ENCODE measurements at places on chromosomes 11 and 22. TPM values are rescaled to one million over a fixed set of nuclear protein-coding genes. Genes with fewer than 3 reads are reported as not detected.
A peak's percentile ranks its signal among the peaks of the same experiment; 100 is the strongest.

- H3K27ac ChIP-seq: no peak overlapping the region
- no peaks in the 10 kb centered on the region for H3K36me3 ChIP-seq
- H3K27me3 ChIP-seq: no peaks in the 10 kb centered on the region
- peaks cover 23% of the 10 kb centered on the region for H3K4me1 ChIP-seq
- DNase-seq: no peak
These were observed 16.1 kb downstream of the PKNOX2 start for GRCh38 chr11:125180413-125181305.

The MGAT3 gene
- total RNA-seq: 0.55 TPM

DNA sequence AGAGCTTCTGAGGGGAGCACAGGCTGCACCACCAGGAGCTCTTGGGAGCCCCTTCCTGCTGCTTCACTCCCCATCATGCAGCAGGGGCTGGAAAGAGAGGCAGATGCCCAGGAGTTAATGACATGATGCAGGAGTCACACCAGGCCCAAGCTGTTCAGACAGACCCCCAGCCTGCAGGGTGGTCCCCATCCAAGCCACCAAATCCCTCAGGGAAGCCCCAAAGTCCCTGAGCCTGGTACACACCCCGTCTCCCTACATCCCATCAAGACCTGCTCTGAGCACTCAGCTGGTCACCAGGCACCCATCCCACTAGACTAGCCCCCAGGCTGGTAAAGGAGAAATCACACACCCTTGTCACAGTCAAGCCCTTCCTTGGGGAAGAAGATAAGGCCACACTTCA, 11.3 kb downstream of the CYB561A3 start:
- DNase-seq: no peak
- H3K27ac ChIP-seq: no peak overlapping the region
- no peaks in the 10 kb centered on the region for H3K4me1 ChIP-seq
- H3K27me3 ChIP-seq: no peaks in the 10 kb centered on the region

DNA sequence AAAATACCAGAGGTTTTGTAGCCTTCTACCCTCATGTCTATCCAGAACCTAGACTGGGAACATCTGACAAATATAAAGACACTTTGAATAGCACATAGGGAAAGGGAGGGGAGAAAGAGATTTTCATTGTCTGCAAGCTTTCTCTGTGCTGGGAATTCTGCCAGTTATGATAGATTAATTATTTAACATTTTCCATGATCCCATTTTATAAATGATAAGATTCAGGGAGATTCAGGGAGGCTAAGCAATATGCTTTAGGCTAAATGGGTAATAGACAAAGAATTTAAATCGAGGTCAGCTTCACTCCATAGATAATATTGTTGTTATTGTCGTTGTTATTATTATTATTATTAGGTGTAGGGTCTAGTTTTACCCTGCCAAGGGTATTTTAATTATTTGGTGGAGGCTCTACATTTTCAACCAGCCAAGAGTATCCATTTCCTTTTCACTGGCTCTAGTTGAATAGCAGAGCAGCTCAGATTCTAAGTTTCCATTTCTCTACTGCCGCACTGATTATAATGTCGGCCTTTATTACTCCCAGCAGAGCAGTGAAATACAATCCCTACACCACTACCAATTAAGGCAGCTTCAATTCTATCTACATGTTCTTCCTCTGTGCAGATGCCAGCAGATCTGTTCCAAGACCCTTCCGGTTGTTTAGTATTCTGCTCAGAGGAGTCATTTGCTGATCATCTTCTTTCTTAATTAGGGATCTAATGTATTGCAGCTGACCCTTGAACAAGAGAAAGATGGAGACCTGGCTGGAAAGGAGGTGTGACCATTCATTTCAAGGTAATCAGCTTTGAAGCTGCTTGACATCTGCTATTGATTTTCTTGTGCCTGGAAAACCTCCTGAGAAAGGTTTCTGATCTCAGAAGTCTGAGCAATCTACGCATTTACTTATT, 23.8 kb upstream of the SYN3 start:
- no peak overlapping the region for H3K4me3 ChIP-seq
- no peaks in the 10 kb centered on the region for H3K27me3 ChIP-seq
- DNase-seq: no peak
- no peak overlapping the region for H3K27ac ChIP-seq

DNA sequence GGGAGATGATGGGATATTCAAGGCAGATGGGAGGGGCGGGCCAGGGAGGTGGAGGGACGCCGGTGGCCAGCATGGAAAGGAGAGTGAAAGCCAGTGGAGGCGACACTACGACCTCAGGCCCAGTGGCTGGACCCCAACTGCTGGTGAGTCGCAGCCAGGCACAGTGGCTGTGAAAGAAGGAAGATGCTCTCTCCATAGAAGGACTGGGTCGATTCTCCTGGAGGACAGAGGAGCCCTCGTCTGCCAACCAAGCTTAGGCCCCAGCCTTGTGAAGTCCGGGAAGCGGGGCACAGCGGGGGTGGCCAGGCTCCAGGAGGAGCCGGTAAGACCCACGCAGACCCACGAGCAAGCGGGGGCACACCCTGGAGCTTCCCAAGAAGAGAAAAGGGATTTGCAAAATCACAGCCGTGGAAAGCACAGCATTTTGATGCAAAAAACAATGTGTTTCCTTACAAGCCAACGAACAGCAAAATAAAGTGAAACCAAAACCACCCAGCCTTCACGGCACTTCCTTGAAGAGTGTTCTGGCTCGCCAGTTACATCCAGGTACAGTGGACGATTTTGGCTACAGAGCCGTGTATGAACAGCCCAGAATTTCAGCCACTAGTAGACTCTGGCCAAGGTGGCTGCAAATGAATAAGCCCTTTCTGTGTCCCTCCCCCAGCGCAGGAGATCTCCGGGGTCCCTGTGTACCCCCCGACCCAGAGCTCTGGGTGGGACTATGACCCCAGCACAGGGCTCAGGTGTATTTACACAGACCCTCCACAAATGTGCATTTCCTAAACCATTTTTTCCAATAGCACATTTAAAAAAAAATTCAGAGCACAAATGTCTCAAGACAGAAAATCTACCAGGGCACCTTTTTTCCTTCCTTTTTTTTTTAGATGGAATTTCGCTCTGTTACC, 96.9 kb downstream of the TRMU start:
- H3K27ac ChIP-seq: no peak overlapping the region
- peak overlapping the region; percentile 36 for H3K4me3 ChIP-seq
- no peak for DNase-seq
- H3K4me1 ChIP-seq: no peaks in the 10 kb centered on the region
- peaks cover 3% of the 10 kb centered on the region for H3K27me3 ChIP-seq

DNA sequence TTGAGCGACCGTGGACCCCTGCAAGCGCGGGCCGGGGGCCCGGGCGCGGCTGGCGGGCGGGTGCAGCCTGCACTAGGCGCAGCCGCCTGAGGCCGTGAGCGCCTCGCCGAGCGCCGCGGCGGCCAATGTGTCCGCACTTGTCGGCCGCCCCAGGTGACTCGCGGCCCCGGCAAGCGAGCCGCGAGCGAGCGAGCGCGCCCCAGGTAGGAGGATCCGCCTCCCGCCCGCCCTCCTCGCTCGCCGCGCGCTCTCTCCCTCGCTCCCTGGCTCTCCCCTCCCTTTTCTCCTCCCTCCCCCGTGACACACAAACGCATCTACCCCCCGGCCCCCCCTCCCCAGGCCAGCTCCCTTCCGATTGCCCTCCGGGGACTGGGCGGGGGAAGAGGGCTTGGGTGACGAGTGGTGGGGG, at the start of gene WNT7B:
Gene WNT7B, minus strand, starts transcription at position 160 of the 409 bp plus-strand sequence. CDS start 408 bp downstream, outside the sequence.
- no peak for DNase-seq
- peaks cover 54% of the 10 kb centered on the region for H3K27me3 ChIP-seq
- no peak within 1 kb of the TSS for H3K4me3 ChIP-seq
- no peak within 1 kb of the TSS for H3K27ac ChIP-seq

GRCh38 chr11:76410851-76411357, 29.8 kb downstream of the GVQW3 start:
- DNase-seq: no peak
- no peak overlapping the region for H3K4me3 ChIP-seq
- H3K27ac ChIP-seq: no peak overlapping the region
- H3K4me1 ChIP-seq: no peaks in the 10 kb centered on the region
- H3K36me3 ChIP-seq: no peaks in the 10 kb centered on the region
- H3K27me3 ChIP-seq: no peaks in the 10 kb centered on the region

- H3K27ac ChIP-seq: no peak overlapping the region
- peaks cover 16% of the 10 kb centered on the region for H3K27me3 ChIP-seq
- H3K4me3 ChIP-seq: no peak overlapping the region
- no peaks in the 10 kb centered on the region for H3K4me1 ChIP-seq
- peak; percentile 6 for DNase-seq
These were observed 3.6 kb downstream of the MLC1 start for GRCh38 chr22:50081426-50082196.

DNA sequence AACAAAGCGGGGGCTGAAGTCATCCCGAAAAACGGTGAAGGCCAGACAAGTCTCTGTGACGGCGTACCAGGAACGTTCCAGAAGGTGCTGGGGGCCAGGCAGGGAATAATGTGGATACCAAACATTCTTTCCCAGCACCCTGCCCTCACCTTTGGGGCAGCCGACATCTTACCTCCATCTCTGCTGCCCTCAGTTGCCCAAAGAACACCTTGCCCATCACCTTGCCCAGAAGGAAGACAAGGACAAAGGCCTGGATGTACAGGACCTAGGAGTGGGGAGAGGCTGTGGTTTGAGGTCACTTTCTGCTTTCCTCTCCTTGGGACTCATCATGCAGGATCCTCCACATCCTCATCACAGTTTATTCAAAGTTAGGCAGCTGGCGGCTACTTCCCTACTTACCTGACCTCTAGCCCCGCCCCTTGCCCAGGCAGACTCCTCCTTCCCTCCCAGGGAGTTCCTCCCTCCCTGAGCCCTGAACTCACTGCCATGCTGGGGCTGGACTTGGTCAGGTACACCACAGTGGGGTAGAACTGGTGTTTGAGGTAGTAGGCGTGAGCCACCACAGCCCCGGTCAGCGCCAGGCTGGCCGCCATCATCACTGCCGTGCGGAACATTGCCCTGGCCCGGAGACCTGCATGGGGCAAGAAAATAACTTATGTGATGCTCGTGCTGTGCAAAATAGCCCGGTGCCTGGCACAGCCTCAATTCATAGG, 1.2 kb downstream of the SYVN1 start:
- no peaks in the 10 kb centered on the region for H3K27me3 ChIP-seq
- H3K27ac ChIP-seq: peak overlapping the region; percentile 97
- peak overlapping the region; percentile 84 for H3K4me3 ChIP-seq
- H3K4me1 ChIP-seq: peaks cover 27% of the 10 kb centered on the region

GRCh38 chr11:83819931-83820549, 533.9 kb upstream of the CCDC90B start:
- H3K36me3 ChIP-seq: no peaks in the 10 kb centered on the region
- no peak overlapping the region for H3K27ac ChIP-seq
- H3K27me3 ChIP-seq: no peaks in the 10 kb centered on the region

DNA sequence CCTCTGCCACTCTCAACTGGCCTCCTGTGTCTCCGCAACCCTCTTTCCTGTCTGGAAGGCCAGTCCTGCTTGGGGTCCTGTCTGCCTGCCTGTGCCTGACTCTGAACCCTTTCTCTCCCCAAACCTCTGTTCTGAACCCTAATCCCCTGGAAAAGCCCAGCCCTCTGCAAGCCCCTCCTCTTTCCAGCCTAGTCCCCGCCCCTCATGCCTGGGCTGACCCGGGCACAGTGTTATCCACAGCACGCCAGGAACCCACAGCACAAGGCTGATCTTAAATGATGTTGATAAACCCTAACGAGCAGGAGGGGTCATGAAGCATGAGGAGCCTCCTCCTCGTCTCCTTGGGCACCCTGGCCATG, at the start of gene IFITM10:
Gene IFITM10, minus strand, starts transcription at position 115 of the 359 bp plus-strand sequence. CDS start 153 bp downstream, outside the sequence.
- peak within 1 kb of the TSS; percentile 90 for H3K27ac ChIP-seq
- DNase-seq: no peak

DNA sequence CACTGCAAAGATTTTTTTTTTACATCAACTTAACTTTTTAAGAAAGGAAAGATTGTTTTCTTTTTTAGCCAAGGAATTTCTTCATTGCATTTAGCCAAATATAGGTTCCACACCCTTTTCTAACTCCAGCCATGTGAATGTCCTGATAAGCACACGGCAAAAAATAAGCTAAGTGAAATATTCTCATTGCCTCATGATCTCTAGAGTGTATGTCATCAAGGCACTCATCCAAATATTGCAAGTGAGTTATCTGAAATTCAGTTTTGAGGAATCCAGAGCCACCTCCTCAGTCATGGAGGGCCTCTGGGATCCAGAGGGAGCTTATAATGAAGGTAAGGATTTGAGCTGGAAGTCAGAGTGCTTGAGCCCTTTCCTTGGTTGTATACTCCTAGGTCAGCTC, 80.0 kb downstream of the BLID start:
- H3K36me3 ChIP-seq: no peaks in the 10 kb centered on the region
- H3K4me1 ChIP-seq: no peaks in the 10 kb centered on the region
- H3K27me3 ChIP-seq: no peaks in the 10 kb centered on the region
- DNase-seq: no peak

GRCh38 chr11:17907046-17907445, 105.8 kb downstream of the SERGEF start:
- H3K4me1 ChIP-seq: no peaks in the 10 kb centered on the region
- H3K27me3 ChIP-seq: no peaks in the 10 kb centered on the region
- no peaks in the 10 kb centered on the region for H3K36me3 ChIP-seq
- DNase-seq: no peak

DNA sequence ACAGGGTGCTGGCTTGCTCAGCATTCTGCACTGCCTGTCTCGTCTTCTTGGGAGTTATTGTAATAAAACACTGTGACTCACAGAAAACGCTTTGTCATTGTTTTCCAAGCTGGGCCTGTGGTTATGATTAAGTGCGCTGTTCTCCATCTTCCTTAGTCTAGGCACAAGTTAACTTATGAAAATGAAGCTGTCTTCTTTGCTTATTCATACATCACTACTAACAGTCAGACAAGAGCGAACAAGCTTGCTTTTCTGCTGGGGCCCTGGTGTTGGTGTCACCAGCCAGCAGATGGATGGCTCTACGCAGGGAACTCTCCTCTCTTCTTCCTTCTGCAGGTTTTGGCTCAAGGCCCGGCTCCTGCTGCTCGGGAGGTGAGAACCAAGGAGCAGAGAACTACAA, 380.1 kb upstream of the SYN3 start:
- no peaks in the 10 kb centered on the region for H3K4me1 ChIP-seq
- H3K4me3 ChIP-seq: no peak overlapping the region
- no peak for DNase-seq
- H3K27ac ChIP-seq: no peak overlapping the region
- no peaks in the 10 kb centered on the region for H3K27me3 ChIP-seq
- no peaks in the 10 kb centered on the region for H3K36me3 ChIP-seq

DNA sequence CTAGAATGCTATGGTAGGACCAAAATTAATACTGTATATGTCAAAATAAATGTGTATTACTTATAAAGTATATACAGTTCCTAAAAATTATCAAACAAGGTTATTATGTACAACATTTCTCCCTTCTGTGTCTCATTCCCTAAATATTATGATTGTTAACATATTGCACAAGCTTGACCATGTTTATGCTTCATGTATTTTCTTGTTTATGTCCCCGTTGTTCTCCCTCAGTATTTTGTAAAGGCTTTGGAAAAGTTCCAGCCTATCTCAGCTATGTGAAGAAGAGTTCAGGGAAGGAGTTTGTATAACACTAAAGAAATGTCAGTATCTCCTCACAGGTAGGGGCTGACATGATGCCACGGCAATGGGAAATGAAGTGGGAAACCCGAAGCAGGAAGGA, 19.6 kb downstream of the ADM start:
- peaks cover 27% of the 10 kb centered on the region for H3K4me1 ChIP-seq
- DNase-seq: no peak
- no peaks in the 10 kb centered on the region for H3K27me3 ChIP-seq

The FTH1 gene
- 3,366 TPM for total RNA-seq

GRCh38 chr11:64684357-64684756, 38.6 kb downstream of the NRXN2 start:
- DNase-seq: no peak
- no peak overlapping the region for H3K27ac ChIP-seq
- no peak overlapping the region for H3K4me3 ChIP-seq
- H3K27me3 ChIP-seq: no peaks in the 10 kb centered on the region

Measured in gastrocnemius medialis (tissue), 4 donors.